Endodermal cell (in vitro differentiated cells): ENCODE measurements at places on chromosomes 12 and 14.

- no peak for DNase-seq
These were observed 40.1 kb upstream of the AMN start for GRCh38 chr14:102882226-102882906.

- peak; percentile 67 for DNase-seq
These were observed 1.4 kb downstream of the TNS2 start for GRCh38 chr12:53051058-53051880.

GRCh38 chr14:99136401-99136800 lies 135.6 kb downstream of the BCL11B start:
- DNase-seq = peak; percentile 9

- DNase-seq = peak; percentile 86
These were observed 25.9 kb downstream of the SYNDIG1L start for GRCh38 chr14:74400031-74400685.

GRCh38 chr12:58584880-58585279 lies 335.4 kb downstream of the LRIG3 start:
- DNase-seq = no peak

- DNase-seq = peak; percentile 57
These were observed 7.4 kb upstream of the MTA1 start for GRCh38 chr14:105411985-105412770.

DNA sequence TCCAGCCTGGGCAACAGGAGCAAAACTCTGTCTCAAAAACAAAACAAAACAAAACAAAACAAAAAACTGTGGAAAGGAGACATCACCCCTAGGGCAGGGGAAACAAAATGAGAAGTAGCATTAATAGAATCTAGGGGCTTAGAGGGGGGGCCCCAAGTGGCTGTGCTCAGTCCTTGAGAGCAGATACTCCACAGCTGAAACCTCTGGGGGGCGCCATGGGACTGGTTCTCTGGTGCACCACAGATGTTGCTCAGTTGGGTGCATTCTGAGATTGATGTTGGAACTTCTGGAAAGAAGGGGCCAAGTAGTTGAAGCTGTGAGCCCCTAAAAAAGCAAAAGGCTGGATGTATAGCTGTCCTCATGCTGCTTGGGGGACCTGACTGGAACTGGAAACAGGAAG lies 11.8 kb upstream of the SYNE2 start:
- DNase-seq = peak; percentile 65
